ENCODE measurements at places on chromosomes 7 and 10. TPM values are rescaled to one million over a fixed set of nuclear protein-coding genes. Genes with fewer than 3 reads are reported as not detected.
A peak's percentile ranks its signal among the peaks of the same experiment; 100 is the strongest.

- peaks cover 6% of the 10 kb centered on the region for H3K4me1 ChIP-seq
- H3K27ac ChIP-seq: peak overlapping the region; percentile 44
- H3K4me3 ChIP-seq: no peak overlapping the region
- DNase-seq: peak; percentile 53
- H3K36me3 ChIP-seq: no peaks in the 10 kb centered on the region
- H3K27me3 ChIP-seq: no peaks in the 10 kb centered on the region
These were observed 116.3 kb downstream of the CYP26A1 start for GRCh38 chr10:93189944-93190343.

DNA sequence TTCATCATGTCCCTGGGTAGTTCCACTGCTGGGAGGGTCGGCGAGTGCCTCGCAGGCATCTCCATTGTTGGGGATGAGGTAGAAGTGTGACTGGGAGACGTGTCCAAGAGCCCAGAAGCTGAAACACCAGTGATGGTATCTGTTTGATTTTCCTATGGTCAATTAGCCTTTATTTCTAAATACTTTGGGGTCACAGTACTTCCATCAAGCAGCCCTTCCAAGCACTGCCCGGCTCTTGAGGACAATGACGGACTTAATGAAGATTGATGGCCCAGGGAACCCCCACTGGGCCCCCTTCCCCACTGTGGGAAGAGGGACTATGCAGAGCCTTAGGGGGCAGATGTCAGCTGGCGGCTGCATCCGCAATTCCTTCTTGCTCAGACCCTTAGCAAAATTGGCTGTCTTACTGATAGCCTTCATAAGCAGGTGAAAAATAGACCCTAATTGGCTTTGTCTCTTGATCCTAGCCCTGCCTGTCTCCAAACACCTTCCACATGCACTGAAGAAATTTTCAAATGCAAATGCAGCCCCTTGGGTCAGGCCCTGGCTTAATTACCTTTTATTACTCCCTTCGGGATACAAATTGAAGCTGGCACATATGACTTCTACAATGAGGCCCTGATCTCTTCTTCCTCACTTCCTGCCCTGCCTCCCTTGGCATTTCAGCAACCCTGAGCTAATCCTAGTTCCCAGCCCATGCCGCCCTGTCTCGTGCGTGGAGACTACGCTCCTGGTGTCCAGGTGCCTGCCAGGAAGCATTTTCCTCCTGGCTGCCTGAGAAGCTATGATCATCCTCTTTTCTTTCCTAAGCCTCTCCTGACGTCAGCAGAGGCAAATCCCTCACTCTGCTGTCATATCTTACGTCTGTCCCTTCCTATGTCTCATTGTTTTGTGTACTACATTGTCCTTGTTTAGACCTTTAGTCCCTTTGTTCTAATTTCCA, 124.5 kb upstream of the GDF10 start:
- H3K4me1 ChIP-seq: no peaks in the 10 kb centered on the region
- DNase-seq: no peak
- H3K27me3 ChIP-seq: no peaks in the 10 kb centered on the region
- no peak overlapping the region for H3K4me3 ChIP-seq
- no peak overlapping the region for H3K27ac ChIP-seq

GRCh38 chr7:16755397-16755796, 1.8 kb downstream of the TSPAN13 start:
- H3K27me3 ChIP-seq: no peaks in the 10 kb centered on the region
- DNase-seq: peak; percentile 34
- peak overlapping the region; percentile 93 for H3K4me3 ChIP-seq
- H3K4me1 ChIP-seq: peaks cover 16% of the 10 kb centered on the region

GRCh38 chr7:24840563-24840962, 83.3 kb upstream of the GSDME start:
- H3K27me3 ChIP-seq: no peaks in the 10 kb centered on the region
- no peaks in the 10 kb centered on the region for H3K4me1 ChIP-seq
- no peaks in the 10 kb centered on the region for H3K36me3 ChIP-seq
- no peak for DNase-seq
- H3K27ac ChIP-seq: no peak overlapping the region

DNA sequence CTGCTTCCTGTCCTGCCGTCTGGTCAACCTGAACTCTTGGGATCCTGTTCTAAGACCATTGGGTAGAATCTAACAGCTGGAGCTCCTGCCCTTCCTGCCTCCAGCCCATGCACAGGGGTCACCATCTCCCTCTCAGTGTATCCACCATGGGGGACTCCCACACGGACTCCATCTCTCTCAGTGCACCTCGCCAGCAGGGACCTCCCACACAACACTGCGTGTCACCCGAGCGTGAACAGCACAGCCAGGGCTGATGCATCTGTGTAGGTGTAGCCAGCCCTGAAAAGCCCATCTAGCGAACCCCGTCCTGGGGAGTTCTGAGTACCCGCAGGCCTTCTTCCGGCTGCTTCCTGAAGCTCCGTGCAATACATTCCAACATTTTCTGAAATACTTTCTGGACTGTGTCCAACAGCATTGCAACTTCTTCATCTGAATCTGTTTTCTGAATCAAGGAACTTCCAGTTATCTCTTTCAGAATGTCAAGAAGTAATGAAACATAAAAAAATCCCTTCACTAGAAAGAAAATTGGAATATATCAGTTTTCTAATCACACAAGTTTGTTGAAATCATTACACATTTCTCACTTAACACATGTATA, 52.5 kb downstream of the NCAPG2 start:
- no peaks in the 10 kb centered on the region for H3K27me3 ChIP-seq
- H3K36me3 ChIP-seq: peaks cover 45% of the 10 kb centered on the region

GRCh38 chr7:38817526-38817925, 91.5 kb downstream of the VPS41 start:
- H3K27me3 ChIP-seq: no peaks in the 10 kb centered on the region
- H3K4me1 ChIP-seq: no peaks in the 10 kb centered on the region

- no peak overlapping the region for H3K4me3 ChIP-seq
These were observed 133.4 kb downstream of the CUL2 start for GRCh38 chr10:34956756-34957155.

- no peak overlapping the region for H3K27ac ChIP-seq
- no peaks in the 10 kb centered on the region for H3K27me3 ChIP-seq
- no peak for DNase-seq
- no peaks in the 10 kb centered on the region for H3K36me3 ChIP-seq
These were observed 83.5 kb upstream of the NEUROD6 start for GRCh38 chr7:31423994-31424393.

DNA sequence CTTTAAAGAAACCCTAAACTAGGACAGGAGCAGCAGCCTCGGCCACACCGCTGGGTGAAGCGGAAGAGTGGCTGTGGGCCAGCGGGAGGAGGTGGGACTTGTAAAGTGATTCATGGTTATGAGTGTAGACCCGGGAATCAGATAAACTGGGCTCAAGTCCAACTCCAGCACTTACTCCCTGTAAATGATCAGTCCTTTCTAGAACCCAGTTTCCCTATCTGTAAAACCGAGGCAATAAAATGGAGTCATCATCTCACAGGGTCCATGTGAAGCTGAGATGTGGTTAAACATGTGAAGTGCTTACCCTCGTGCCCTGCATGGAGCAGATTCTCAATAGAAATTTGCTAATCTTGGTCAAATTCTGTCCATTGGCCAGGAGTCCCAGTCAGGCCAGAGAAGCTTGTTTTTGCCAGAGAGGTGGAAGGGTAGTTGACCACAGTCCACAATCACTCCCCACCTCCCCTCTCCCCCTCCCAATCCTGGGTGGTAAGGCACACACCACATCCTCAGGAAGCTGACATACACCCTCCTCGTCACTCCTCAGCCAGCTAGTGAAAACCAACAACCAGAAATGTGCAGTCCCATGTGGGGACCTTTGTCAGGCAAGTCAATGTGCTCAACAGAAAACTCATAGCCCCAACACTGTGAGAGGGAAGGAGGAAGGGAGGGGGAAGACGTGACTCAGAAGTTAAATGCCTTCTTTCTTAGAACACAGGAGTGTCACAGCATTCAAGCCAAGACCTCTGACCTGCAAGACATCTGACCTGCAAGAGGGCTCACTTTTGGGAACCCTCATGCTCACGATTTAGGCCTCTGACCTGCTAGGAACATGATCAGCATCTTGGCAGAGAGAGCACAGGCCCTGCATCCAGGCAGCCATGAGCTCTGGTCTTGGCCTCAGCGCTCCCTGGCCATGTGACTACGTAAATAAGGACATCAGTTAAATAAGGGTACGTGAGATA, 145.1 kb downstream of the PLXNA4 start:
- H3K27ac ChIP-seq: no peak overlapping the region
- H3K4me1 ChIP-seq: no peaks in the 10 kb centered on the region
- peak; percentile 63 for DNase-seq
- no peaks in the 10 kb centered on the region for H3K27me3 ChIP-seq
- H3K36me3 ChIP-seq: no peaks in the 10 kb centered on the region

DNA sequence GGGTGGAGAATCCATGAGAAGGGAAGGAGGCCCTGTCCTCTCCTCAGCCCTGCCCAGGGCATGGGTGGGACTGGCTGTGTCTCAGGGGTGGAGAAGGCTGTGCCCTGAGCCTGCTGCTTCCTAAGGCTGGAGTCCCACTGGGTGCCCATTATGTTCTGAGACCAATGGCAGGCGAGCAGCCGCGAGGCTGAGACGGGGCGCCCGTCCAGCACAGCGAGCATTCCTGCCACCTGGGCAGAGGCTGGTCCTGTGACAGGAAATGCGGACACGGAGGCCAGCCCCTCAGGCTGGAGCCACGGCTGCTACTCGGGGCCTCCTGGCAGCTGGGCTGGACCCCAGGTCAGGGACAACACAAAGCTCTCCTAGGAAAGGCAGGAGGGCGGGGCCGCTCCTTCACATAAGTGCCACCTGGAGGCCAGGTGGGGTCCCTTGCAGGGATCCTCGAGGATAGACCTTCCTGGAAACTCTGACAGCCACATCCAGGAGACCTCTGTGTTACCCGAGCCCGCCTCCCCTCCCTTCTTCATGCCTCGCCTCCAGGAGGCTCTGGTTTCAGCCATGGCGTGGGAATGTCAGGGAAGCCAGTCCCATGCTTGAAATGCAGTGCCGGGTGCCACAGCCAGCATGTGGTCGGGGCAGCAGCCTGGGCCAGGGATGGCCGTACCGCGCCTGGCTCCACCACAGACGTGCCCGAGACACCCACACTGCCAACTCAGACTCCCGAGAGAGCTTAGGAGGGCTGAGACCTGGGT, 173.9 kb downstream of the USP6NL start:
- H3K4me3 ChIP-seq: no peak overlapping the region
- no peak overlapping the region for H3K27ac ChIP-seq
- no peaks in the 10 kb centered on the region for H3K4me1 ChIP-seq
- H3K27me3 ChIP-seq: peaks cover 19% of the 10 kb centered on the region
- H3K36me3 ChIP-seq: no peaks in the 10 kb centered on the region

DNA sequence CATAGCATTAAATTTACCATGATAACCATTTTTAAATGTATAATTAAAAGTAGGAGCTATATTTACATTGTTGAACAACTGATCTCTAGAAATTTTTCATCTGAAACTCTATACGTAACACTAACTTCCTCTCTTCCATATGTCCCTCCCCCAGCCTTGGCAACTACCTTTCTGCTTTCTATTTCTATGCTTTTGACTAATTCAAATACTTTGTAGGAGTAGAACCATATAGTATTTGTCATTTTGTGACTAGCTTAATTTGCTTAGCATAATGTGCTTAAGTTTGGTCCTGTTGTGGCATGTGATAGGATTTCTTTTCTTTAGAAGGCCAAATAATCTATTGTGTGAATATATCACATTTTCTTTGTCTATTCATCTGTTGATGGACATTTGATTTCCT, 225.3 kb upstream of the POT1 start:
- no peaks in the 10 kb centered on the region for H3K4me1 ChIP-seq
- DNase-seq: no peak
- H3K27ac ChIP-seq: no peak overlapping the region
- no peaks in the 10 kb centered on the region for H3K27me3 ChIP-seq
- no peaks in the 10 kb centered on the region for H3K36me3 ChIP-seq

DNA sequence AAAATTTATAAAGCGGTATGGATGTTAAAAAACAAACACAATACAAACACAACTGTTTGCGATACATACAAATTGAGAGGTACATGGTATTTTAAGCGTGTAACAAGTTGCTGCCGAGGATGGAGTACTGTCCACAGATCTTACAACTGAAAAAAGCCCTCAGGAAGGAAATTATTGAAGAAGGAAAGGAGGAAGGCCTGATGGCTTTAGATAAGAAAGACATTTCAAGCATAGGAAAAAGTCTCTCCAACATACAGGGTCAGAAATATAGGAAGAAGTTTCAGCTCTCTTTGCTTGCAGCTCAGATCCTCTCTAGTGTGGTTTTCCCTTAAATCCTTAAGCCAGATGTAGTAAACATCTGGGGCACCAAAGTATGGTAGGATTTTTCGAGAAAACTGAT, 25.0 kb downstream of the RBM28 start:
- no peaks in the 10 kb centered on the region for H3K27me3 ChIP-seq
- H3K4me3 ChIP-seq: no peak overlapping the region
- DNase-seq: no peak
- peaks cover 98% of the 10 kb centered on the region for H3K36me3 ChIP-seq

GRCh38 chr10:91545838-91546237, 87.0 kb downstream of the PPP1R3C start:
- no peak overlapping the region for H3K4me3 ChIP-seq
- no peaks in the 10 kb centered on the region for H3K36me3 ChIP-seq
- H3K4me1 ChIP-seq: no peaks in the 10 kb centered on the region
- no peak for DNase-seq
- H3K27me3 ChIP-seq: no peaks in the 10 kb centered on the region

GRCh38 chr10:74419958-74420375, 268.9 kb downstream of the ADK start:
- no peaks in the 10 kb centered on the region for H3K36me3 ChIP-seq
- H3K4me1 ChIP-seq: no peaks in the 10 kb centered on the region
- no peak overlapping the region for H3K4me3 ChIP-seq
- no peak for DNase-seq
- no peak overlapping the region for H3K27ac ChIP-seq
- no peaks in the 10 kb centered on the region for H3K27me3 ChIP-seq

- H3K4me3 ChIP-seq: no peak overlapping the region
- no peaks in the 10 kb centered on the region for H3K27me3 ChIP-seq
- no peaks in the 10 kb centered on the region for H3K4me1 ChIP-seq
- no peaks in the 10 kb centered on the region for H3K36me3 ChIP-seq
- H3K27ac ChIP-seq: no peak overlapping the region
These were observed 16.5 kb downstream of the MKI67 start for GRCh38 chr10:128109707-128110106.

The ANKRD1 gene
- total RNA-seq: 0.87 TPM

The HOXA2 gene
- 1.2 TPM for total RNA-seq

The ITGA8 gene
- 1.7 TPM for total RNA-seq

The PDE1C gene
- 7.6 TPM for total RNA-seq

The STRIP2 gene
- not detected for total RNA-seq

The THSD7A gene
- 13.2 TPM for total RNA-seq

The GPR158 gene
- total RNA-seq: 1.1 TPM

The CNPY1 gene
- not detected for total RNA-seq

The TAS2R5 gene
- 45.5 TPM for total RNA-seq

The MUC12 gene
- total RNA-seq: 76.8 TPM

The C10orf62 gene
- total RNA-seq: not detected

The CHRM2 gene
- 36.0 TPM for total RNA-seq
